H7 (cell line): ENCODE measurements at places on chromosomes 3 and 15.

DNA sequence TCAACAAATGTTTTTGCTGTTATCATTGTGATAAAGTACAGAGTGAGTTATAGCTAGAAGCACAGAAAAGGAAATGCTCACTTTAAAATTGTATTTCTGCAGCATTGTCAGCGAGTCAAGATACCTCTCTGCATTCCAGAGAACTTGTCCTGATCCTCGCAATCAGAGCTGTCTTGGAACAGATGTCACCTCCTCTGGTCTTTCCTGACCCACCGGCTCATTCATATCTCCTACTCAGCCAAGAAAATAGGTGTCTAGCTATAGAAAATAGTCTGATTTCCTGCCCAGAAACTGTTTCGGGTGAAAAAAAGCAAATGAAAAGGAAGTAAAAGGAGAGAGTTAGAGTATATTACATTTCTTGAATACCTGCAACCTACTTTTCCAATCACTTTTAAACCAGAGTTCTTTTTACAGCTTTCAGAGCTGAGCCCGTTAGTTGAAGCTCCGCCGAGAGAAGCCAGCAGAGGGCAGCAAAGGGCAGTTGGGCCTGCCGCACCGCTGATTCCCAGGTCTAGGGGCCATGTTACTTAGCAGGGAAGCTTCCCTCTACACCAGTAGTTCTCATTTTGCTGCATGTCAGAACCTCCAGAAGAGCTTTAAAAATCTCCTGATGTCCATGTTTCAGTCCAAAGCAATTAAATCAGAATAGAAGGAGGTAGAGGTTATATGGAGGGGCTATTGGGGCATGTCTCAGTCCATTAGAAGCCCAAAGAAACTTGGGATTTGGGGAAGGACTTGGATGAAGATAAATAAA lies 185.7 kb upstream of the THRB start:
- DNase-seq: peak; percentile 27

GRCh38 chr3:81497572-81498251 lies 263.7 kb downstream of the GBE1 start:
- no peak for DNase-seq

GRCh38 chr3:159236321-159236720 lies 434.5 kb downstream of the MFSD1 start:
- no peak for DNase-seq

DNA sequence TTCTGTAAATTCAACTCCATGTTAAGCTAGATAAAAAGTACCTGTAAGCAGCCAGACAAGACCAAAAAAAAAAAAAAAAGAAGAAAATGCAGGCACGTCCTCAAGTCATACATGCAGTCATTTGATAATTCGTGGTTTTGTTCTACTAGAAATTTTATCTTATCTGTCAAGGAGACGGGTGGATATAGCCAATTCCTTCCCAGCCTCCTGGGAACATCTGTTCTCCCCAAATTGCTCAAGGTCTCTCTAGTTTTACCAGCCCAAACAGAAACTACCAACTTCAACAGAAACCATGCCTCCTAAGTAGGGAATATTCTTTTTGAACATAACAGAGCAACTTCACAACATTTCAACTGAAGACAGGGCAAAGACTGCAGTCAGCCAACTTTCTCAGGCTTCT lies 19.5 kb downstream of the RYK start:
- no peak for DNase-seq

DNA sequence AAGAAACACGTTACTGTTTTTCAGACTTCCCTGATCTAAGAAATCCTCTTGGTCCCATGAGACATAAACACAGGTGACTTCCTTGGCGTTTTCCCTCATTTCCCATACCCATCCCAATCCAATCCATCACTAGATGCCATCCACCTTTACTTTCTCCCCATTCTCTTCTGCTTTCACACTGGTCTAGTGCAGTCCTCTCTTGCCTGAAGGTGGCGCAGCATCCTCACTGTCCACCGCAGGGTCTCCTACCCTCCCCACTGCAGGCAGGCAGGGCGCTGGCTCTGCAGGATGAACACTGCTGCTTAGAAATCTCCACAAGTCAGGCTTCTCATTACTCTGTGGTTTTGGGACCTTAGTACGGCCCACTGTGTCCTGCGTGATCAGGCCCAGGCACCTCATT lies 58.2 kb downstream of the RAB7A start:
- peak; percentile 69 for DNase-seq

GRCh38 chr3:149010504-149010951 lies 19.2 kb downstream of the GYG1 start:
- DNase-seq: no peak

DNA sequence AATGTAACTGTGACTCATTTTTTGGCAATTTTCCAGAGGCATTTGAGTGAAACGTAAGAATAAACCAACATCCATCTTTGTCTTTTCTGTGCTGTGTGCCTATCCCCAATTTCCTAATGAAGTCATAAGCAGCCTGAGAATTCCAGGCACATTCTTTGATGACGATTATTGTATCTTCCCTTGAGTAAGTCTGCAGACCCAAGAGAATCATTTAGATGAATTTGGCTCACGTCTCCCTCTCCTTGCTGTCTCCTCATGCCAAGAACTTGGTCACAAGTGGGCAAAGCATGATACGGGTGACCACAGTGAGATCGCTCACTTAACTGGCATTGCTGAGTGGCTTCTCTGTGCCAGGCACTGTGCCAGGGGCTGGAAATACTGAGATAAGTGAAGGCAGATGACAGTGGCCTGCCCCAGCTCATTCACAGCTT lies 384.5 kb upstream of the IL12A start:
- DNase-seq: no peak

DNA sequence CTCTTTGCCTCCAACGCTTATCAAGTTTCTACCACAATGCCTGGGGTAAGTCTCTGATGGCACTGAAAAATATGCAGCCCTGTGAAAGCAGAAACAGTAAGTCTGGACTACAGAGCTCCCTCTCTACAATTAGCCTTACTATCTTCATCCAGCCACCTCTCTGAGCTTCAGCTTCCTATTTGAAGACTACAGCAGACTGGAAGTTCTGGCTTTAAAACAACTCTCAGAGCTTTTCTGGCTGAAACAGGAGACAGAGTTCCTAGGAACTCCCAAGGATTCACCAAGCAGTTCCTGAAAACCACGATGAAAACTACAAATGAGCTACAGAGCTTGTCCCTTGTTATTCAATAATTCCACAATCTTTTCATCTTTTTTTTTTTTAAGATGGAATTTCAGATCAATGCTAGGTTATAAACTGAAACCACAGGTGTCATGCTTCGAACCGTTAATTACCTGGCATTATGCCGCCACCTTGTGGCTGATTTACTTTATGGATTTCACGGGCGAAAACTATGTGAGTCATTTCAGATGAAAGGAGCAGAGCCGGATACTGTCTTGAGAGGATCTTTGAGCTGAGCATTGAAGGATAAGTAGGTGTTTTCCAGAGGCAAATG lies 3.9 kb downstream of the CRYGS start:
- DNase-seq: peak; percentile 60

DNA sequence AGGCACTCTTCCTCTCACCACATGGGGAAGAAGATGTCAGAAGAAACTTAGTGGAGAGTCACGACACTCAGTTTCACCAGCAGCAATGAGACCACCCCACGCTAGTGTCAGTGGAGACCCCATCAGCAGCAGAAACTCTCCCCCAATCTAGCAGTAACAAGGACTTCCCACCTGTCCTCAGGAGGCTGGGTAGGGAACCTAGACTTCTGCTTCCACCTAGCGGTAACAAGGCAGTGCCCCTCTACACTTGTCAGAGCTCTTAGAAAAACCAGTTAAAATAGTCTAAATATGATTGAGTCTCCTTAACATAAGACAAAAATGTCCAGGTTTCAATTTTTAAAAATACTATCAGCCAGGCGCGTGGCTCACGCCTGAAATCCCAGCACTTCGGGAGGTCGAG lies 57.3 kb downstream of the TRAT1 start:
- peak; percentile 38 for DNase-seq

- DNase-seq: no peak
Measured at GRCh38 chr3:194339840-194340239, 11.3 kb downstream of the CPN2 start.

DNA sequence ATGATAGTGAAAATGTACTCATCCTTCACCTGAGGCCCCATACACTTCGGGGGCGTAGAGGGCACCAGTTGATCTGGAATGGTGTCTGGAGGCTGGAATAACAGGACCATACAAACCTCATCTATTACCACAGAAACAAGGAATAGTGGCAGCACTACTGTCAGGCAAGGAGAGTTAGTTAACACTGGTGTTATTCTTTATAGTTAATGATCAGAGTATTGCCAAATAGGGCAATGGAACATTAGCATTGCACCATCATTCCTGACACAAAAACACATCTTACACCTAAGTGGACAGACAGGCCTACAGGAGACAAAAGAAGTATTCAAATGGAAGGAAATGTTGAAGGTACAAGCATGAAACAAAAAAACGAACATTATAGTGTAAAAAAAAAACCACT lies 137.0 kb upstream of the UBP1 start:
- DNase-seq: no peak

GRCh38 chr3:14555835-14556234 lies 15.7 kb upstream of the GRIP2 start:
- peak; percentile 81 for DNase-seq

- DNase-seq: no peak
Measured at GRCh38 chr3:18177271-18177670, 247.9 kb downstream of the SATB1 start.
